ENCODE measurements at places on chromosomes 12 and 14.

DNA sequence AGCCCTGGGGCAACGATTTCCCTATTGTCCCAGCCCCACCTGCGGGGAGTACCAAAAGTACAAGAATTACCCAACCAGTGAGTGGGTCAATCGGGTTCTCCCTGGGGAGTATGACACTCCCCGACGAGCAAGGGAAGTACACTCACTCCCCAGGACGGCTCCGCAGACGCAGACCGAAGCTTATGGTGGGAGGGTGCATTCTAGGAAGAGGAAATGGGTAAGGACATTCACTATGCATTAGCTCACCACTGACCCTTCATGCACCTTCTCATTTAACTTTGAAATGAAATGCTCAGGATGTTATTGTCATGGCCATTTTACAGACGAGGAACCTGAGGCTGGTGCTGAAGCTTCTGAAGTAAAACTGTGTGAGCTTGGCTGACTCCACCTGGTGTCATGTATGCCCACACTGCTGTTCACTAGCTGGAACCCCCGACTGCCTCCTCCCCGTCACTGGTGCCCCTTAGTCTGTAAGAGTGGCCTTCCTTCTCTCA, 45.8 kb upstream of the TMED10 start:
- DNase-seq: no peak

DNA sequence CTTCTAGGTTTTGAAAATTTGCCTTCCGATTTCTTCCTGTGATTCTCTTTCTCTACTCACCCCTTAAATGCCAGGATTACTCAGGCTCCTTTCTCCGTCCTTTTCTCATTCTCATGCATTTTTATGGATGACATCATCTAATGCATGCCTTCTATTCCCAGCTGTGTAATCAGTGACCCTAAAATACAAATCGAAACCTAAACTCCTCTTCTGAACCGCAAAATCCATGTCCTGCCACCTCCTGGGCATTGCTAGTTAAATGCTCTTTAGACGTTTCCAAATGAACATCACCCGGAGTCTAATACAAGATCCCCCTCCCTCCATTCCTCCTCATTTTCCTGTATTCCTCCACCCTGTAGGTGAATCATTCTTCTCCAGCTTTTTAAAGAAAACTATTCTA, 1703.1 kb upstream of the FLRT2 start:
- DNase-seq: no peak

GRCh38 chr12:132608231-132609171, 1.9 kb downstream of the LRCOL1 start:
- no peak for DNase-seq

GRCh38 chr14:50961605-50962221, 17.4 kb upstream of the PYGL start:
- DNase-seq: no peak

DNA sequence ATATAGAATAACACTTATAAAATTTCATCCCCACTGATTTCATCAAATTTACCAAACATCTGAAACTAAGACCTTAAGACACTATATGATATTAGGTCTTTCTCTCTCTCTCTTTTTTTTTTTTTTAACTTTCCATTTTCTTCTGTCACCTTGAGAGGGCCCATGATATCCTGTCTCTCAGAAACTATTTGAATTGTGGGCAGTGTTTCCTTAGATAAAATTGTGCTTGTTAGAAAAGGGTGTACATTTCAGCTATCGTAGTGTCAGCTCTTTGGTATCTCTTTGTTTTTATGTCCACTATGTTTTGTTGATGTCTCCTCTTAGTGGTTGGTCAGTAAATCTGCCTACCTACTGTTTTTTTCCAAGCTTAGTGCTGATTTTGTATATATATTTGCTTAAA, 23.8 kb downstream of the DNM1L start:
- DNase-seq: no peak

DNA sequence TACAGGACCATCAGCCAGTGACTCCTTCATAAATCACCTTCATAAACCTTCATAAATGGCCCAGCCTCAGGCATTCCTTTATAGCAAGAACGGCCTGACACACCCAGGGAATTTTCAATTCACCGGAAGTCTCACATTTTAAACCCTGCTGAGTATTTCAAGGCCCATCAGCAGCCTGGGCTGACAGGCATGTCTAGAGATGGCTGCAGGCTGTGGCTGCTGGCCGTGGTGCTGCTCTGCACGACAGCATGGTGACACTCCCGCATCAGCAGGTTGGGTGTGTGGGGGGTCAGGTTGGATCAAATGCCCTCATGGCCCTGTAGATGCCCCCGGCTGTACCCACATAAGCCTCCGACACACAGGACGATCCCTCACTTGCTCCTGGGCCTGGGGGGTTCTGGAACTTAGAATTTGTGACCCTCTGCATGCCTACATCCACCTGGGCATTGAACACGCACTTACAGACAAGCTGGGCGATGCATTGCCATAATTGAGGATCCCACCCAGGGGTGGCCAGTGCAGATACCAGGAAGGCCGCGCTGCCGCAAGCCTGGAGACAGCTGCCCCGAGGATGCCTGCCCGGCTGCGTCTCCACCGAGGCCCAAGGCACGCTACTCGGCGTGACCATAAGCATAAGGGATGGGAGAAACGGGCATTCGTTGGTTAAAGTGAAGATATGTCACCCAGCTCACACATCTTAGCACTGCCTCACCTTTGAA, 124.3 kb downstream of the PIWIL1 start:
- no peak for DNase-seq

GRCh38 chr12:131855521-131856142, 27.4 kb downstream of the MMP17 start:
- DNase-seq: no peak

GRCh38 chr14:50113381-50114035, 2.9 kb downstream of the VCPKMT start:
- DNase-seq: no peak

DNA sequence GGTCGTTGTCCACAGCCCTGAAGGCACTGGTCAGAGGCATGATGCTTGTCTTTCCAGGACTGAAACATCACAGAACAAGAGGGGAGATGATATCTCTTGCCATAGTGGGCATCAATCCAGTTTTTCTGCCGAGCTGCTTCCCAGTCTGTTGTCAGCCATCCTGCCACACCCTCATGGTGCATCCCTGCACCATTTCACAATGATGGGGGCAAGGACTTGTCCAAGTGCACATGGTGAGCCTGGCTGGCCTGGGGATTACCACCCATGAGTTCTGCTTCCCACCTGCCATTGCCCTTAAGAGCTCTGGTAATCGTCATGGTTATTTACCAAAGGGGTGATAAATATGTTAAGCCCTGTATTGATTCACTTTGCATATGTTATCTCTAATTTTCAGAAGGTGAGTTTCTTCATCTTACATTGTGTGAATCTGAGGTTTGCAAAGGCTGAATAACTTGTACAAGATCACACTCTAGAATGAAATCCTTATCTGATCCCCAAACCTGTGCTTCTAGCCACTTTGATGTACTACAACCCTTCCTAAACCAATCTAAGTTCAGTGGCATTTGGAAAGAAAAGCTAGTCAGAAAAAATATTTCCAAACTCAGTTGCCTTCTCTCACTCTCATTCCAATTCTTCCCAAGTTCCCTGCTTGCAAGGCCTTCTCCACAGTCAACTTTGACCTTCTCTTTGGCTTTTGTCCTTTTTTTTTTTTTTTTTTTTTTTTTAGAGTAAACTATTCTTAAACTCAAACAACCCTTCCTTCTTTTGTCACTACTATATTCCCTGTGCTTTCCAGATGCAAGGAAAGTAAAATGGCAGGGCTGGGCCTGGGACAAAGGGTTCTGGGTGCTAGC, 2.3 kb downstream of the AVIL start:
- no peak for DNase-seq

DNA sequence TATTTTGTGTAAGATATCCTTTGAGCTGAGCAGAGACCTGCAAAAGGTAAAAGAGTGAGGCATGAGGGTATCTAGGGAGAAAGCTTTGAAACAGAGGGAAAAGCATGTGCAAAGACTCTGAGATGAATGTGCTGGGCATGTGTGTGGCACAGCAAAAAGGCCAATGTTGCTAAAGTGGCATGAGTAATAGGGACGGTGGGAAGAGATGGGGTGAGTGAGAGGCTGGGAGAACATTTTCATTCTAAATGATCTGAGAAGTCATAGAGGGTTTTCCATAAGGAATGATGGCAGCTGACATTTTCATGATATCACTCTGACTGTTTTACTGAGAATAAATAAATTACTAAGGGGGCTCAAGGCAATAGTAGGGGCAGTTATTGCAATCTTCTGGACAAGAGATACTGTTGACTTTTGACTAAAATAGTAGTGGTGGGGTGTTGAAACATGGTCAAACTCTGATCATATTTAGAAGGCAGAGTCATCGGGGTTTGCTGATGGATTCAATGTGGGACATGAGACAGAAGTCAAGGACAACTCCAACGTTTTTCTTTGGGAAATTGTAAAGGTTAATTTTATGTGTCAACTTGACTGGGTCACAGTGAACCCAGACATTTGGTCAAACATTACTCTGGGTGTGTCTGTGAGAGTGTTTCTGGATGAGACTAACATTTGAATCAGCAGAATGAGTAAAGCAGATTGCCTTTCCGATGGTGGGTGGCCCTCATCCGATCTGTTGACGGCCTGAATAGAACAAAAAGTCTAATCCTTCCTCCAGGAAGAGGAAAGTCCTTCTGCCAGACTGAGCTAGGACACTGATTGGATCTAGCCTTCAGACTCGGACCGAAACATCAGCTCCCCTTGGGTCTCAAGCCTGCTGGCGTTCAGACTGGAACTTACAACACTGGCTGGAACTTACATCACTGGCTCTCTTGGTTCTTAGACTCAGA, 193.9 kb upstream of the PLXNC1 start:
- DNase-seq: no peak

DNA sequence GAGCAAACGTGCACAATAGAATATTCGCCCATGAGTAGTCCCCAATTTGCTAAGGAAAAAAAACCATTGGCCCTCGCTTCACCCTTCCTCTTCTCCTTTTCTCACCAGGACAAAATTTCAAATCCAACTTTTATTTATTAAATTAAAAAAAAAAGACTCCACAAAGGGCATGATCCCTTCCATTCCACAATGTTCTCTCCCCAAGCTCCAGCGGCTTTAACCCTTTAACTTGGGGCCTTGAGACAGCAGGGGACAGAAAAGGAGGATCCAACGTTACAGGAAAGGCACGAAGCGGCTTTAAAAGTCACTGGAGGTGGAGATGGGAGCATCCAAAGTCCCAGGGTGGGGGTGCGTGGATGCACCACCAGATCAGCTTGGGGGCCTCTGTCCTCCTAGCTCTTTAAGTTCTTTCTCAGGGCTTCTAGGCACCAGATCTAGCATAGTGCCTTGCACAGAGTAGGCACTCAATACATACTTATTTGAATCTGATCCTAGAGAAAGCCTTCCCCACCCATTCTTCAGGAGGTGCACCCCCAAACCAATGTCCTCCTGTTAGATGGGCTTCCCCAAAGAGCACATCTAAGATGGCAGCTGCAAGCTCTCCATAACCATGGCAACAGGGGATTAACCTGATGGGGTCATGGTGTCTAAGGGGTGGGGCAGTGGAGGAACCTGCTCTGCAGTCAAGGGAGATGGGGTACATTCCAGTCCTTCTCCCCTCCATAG, 5.2 kb upstream of the AAAS start:
- DNase-seq: no peak

GRCh38 chr14:52119030-52119429, 50.2 kb upstream of the NID2 start:
- DNase-seq: no peak

DNA sequence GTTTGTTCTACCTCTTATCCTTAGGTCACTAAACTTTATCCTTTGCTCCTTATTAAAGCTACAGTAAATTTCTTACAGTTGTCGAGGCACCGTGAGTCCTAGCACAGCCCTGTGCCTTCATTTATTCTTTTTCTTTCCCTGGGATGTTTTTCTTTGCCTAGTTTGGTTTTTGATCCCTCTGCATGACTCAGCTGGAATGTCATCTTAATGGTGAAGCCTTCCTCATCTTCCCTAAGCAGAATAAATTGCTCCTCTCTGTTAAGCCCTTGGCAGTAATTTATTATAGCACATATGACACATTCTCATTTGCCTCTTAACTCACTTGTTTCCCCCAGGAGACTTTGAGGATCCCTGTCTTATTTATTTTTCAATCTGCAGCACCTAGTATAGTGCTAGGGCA, 16.6 kb downstream of the ACTR10 start:
- DNase-seq: no peak

- no peak for DNase-seq
Measured at GRCh38 chr12:115043079-115043478, 359.1 kb upstream of the TBX3 start.

GRCh38 chr14:68638141-68638999, 154.5 kb downstream of the ZFP36L1 start:
- no peak for DNase-seq

GRCh38 chr12:111046896-111047295, 126.5 kb upstream of the MYL2 start:
- no peak for DNase-seq

- DNase-seq: no peak
Measured at GRCh38 chr12:9341260-9341585, 133.0 kb upstream of the PZP start.

GRCh38 chr14:38211255-38211735, 3.6 kb downstream of the SSTR1 start:
- DNase-seq: no peak

- no peak for DNase-seq
Measured at GRCh38 chr12:108326254-108326750, 12.8 kb downstream of the CMKLR1 start.
